Epithelial cell of alveolus of lung (primary cell): ENCODE measurements at places on chromosomes 12 and 14. TPM values are rescaled to one million over a fixed set of nuclear protein-coding genes. Genes with fewer than 3 reads are reported as not detected.

Gene SPIC
- not detected in 2 replicates for total RNA-seq

Gene TMEM117
- total RNA-seq: 3.7 and 5.5 TPM in 2 replicates

Gene RERG
- 0.26 and 2.0 TPM in 2 replicates for total RNA-seq

Gene DICER1
- 15.6 and 19.1 TPM in 2 replicates for total RNA-seq

Gene GLT8D2
- total RNA-seq: 8.2 and 13.1 TPM in 2 replicates

Gene KICS2
- 5.1 and 7.4 TPM in 2 replicates for total RNA-seq

Gene NOS1
- not detected in 2 replicates for total RNA-seq
